Inflammatory macrophage treated with lipopolysaccharide for 4 hours (primary cell): ENCODE measurements at places on chromosomes 11 and 22.

GRCh38 chr11:1460986-1461825, 25.4 kb downstream of the MOB2 start:
- DNase-seq, result no peak

GRCh38 chr11:70010774-70011173, 67.3 kb upstream of the ANO1 start:
- DNase-seq, result no peak

- peak; percentile 15 for DNase-seq
These were observed at the start of gene MYO18B for GRCh38 chr22:25741692-25742626. TSS of gene MYO18B (plus strand) at chr22:25742188. CDS start at chr22:25761093, 18,905 bp downstream.

DNA sequence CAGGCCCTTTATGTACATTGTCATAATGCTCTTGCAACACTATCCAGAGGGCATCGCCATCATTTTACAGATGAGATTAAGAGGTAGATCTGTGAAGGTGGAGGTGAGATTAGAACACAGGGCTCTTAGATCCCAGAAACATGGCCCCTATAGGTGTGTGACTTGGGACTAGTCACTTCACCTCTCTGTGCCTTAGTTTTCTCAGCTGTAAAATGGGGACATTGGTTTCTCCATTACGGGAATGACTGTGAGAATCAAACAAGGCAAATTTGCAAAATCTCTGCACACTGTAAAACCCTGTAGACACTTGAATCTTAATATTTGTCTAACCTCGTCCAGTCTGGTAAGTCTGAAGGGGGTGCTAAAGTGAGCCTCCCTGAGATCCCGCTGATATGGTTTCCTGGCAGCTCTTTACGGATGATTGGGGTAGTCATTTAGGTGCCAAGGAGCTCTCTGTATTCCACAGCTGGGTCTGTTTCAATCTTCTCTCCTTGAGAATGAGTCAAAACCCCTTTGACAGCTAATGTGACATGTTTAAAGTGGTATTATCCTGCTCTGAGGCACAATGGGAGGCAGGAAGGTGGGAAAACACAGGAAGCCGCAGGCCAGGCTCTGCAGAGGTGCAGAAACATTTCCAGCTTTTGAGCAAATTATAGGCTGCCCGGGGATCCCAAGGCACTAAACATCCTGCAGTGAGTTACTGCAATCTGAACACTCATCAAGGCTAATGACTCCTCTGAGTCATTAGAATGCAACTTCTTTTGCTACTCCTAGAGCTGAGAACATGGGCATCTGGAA, 140.8 kb downstream of the CCDC81 start:
- DNase-seq, result no peak
